ENCODE measurements at places on chromosomes 7 and 10. TPM values are rescaled to one million over a fixed set of nuclear protein-coding genes. Genes with fewer than 3 reads are reported as not detected.

DNA sequence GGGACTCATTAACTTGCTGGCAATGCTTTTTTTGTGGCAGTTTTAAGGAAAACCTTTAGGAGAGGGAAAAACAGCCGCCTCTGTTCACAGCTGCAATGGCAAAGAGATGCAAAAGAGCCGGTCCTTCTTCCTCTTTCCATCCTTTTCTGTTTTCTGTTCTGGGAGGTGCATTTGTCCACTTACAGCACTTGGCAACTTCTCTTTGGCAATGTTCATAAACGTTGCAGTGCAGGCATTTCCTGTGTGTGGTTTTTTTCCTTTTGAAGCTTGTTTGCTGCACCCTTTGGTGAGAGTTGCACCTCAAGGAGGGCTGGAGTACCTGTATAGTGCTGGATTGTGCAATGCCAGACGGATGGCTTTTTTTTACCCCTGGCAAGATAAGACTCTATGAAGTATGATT, 53.9 kb upstream of the HABP2 start:
- no peak for DNase-seq

- no peak for DNase-seq
These were observed 43.5 kb downstream of the VTI1A start for GRCh38 chr10:112490545-112490944.

ASZ1 gene
- total RNA-seq, result not detected

DNA sequence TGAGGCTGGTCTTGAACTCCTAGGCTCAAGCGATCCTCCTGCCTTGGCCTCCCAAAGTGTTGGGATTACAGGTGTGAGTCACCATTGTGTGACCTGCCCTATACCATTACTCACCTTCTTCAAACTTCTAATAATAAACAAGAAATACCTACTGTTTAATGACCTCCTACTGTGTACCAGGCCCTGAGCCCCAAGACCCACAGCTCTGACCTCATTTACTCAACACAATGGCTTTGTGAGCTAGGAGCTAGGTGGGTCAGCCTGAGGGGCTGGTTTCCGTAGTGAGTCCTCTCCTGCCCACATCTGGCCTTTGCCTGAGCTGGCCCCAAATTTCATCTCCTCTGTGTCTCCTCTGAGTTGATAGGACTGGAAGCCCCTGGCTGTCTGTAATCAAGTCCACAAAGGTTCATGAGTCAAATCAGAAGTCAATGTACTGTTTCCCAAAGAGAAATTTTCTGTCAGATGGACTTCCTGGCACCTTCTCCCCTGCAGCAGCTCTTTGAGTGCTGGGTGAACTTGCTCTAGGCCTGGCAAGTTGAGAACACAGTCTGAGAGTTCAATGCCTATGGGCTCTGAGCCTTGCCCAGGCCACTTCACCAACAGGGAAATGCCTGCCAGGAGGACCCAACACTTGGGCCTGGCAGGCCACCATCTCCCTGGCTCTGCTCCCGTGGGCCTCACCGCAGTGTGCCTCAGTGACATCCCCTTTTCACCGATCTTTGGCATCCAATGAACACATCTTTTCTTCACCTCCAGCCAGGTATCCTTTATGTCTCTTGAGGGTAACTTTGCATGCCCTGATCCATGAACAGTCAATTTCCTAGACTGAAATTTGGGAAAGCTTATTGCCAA, 24.0 kb downstream of the NEURL1 start:
- DNase-seq, result no peak

APBB1IP gene
- total RNA-seq, result 82.2 TPM

OR9A2 gene
- not detected for total RNA-seq

All from activated CD4-positive, alpha-beta memory T cell treated with anti-CD3 and anti-CD28 coated beads, Interleukin-2, amount 10 ng/mL, durations not matched to agents 7 days and 5 days (primary cell).